ENCODE measurements at places on chromosomes 3 and 15.

DNA sequence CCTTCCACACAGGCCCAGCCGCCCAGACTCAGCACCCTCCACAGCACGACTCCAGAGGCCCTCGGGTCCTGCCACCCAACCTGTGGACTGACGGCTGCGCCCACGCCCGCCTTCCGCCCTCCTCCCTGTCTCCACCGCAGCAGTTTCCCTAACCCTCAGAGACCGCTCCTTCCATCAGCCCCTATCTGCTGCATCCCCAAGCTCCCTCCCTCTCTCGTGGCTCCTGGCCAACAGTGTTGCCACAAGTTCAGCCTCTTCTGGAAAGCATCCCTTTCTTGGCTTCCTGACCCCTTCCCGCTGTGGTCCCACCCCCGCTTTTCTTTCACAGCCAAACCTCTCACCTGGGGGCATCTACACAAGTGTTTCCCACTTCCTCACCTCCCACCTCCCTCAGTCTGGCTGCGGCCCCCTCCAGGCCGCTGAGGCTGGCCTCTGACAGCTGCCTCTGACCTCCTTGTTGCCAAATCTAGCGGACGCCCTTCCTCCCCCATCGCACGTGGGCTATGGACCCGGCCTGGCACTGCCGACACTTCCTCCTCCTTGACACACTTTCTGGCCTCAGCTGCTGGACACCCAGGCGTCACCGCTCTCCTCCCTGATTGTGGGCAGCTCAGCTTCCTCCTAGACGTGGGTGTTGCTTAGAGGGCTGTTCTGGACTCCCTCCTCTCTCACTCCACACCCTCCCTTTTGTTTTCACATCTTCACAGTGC, 168.8 kb upstream of the TLE3 start:
- no peak for DNase-seq

GRCh38 chr3:13512451-13512850, 32.3 kb downstream of the HDAC11 start:
- DNase-seq, result no peak

DNA sequence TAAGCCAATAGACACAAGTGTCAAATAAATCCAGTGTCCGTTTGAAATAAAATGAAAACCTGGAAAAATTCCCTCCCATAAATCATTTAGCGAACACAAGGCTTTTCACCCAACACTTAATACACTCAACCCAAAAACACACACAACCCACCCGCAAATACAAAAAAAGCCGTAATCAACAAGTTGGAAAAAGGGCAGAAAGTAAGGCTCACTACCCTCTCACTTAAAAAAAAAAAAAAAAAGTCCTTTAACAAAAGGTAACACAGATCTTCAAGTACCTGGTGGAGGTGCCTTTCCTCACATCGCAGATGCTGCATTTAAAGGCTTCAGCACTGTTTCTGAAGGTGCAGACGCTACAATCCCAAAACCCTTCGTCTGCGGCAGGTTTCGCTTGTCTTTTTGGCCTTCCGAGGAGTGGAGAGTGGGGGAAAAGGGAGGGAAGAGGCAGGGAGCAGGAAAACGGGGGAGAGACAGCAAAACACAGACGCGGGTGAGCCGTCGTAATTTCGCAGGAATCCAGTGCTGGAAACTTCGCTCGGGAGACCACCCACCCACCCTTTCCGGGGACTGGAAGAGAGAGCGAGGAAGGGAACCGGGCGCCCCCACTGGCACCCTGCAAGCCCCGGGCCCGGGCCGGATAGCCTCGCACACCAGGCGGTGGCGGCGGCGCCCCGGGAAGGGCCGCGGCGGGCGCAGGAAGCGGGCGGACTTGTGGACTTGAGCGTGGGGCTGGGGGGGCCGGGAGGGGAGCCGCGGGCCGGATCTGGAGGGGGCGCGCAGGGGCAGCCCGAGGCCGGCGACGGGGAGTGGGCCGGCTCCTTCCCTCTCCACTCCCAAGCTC, 401.8 kb downstream of the SHQ1 start:
- DNase-seq, result no peak

GRCh38 chr15:81491414-81492096, 117.5 kb upstream of the TMC3 start:
- no peak for DNase-seq

GRCh38 chr15:77907824-77908751, 169.4 kb downstream of the TBC1D2B start:
- DNase-seq, result no peak

DNA sequence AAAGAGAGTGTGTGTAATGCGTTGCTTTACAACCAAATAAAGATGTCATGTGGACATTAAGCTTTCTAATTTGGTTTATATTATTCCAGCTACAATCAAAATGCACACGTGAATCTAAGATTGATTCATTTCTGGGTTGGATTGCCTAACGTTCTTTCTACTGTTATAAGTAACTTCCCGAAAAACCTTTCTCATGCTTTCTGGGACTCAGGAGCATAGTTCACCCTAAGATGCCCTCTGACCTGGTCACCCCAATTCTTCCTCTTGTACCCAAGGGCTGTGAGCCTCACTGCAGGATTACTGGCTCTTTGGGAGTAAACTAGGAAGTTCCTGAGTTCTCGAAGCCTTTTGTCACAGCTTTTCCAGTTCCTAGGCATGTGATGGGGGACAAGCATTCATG, 12.7 kb upstream of the LMCD1 start:
- DNase-seq, result no peak

GRCh38 chr15:62249501-62249900, 84.4 kb upstream of the C2CD4B start:
- no peak for DNase-seq

GRCh38 chr15:57053470-57053869, 135.0 kb downstream of the TCF12 start:
- DNase-seq, result no peak

GRCh38 chr3:177425042-177425441, 227.8 kb upstream of the TBL1XR1 start:
- DNase-seq, result no peak

GRCh38 chr15:67074886-67075229, 9.5 kb downstream of the SMAD3 start:
- DNase-seq, result no peak

- no peak for DNase-seq
Observed at GRCh38 chr3:131786386-131786785, 248.4 kb downstream of the CPNE4 start.

DNA sequence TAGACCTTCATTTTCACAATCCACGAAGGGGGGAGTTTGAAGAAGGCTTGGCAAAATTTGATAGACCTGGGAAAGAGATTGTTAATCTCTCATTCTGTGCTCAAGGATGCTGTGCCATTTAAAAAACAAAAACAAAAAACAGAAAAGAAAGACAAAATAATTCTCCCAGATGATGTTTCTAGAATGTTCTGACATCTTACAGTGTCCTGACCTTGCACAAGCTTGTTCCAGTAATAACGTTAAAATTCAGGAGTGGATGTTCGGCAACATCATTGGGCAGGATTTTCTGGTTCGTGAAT, 79.9 kb downstream of the SMAD3 start:
- no peak for DNase-seq

- DNase-seq, result no peak
Observed at GRCh38 chr3:151091685-151092345, 6.4 kb downstream of the MED12L start.

DNA sequence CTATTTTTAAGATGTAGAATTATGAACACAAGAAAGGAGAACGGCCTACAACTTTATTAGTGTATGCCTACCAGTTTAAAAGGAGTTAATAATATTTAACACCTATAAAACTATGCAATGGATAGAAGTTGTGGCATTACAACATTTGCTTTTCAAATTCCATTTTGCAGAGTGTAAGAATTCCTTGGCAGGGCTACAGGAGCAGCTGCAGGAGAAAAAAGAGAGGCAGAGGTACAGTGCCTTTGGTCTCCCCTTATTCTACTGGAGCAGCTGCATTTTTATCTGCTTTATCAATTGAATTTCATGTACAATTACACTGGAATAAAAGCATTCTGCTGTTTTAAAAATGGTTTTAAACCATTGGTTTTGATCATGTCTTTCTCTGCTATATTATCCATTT, 145.7 kb upstream of the KCNH8 start:
- no peak for DNase-seq

DNA sequence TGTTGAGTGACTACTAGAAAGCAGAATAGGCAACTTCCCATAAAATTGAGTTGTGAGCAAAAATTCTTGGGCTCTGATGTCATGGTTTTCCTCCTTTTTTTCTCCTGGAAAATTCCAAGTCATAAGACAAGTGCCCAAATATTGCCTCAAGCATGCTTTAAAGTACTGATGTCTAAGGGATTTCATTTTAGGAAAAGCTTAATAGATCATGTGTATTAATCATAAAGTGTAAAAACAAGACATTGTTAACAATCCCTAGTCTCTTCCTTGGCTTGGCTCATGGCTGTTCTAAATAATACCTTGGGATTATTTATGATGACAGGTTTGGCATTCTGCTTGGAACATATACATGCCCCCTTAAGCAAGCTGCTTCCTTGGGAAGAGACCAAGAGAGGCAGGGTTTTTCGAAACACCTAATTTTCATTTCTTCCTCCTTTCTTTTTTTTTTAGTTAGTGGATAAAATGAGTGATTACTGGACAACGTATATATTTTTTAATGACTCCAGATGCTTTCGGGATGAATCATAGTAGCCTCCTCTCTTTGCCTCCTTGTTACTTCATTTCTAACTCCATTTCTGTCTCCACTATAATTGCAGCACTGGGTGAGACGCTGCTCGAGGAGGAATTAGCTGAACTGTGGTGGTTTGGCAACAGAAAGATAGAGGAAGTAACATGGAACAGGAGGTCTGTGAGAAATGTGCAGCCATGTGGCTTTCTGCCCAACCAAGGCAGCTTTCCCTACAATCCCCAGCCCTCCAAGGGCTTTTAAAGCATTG, 104.9 kb downstream of the TPRG1 start:
- DNase-seq, result no peak

- no peak for DNase-seq
Observed at GRCh38 chr3:103614719-103615118, 1179.9 kb downstream of the ZPLD1 start.

GRCh38 chr3:159565313-159565712, 423.3 kb upstream of the IL12A start:
- no peak for DNase-seq

GRCh38 chr3:53250453-53250852, 5.4 kb downstream of the TKT start:
- no peak for DNase-seq

DNA sequence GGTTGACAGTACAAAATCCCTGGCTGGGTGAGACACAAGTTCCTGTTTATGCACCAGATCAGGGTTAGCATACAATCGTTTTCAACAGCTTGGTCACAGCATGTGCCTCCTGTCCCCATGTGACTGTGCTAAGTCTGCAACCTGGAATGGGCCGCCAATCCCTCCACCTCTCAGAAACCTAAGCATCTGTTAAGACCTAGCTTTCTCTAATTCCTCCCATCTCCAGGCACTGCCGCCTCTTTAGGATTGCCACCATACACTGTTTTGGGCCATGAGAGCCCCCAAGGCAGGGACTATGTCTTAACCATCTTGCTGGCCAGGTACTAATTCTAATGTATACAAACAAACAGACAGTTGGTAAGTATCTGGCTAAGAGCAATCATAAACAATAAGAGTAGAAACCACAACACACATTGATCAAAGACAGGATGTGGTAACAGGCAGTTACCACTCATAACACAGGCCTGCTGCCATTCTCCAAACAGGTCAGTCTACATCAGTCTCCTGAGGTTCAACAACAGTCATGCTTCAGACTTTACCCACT, 25.6 kb downstream of the SEC22C start:
- no peak for DNase-seq

- DNase-seq, result no peak
Observed at GRCh38 chr15:95044745-95045417, 813.5 kb downstream of the MCTP2 start.

DNA sequence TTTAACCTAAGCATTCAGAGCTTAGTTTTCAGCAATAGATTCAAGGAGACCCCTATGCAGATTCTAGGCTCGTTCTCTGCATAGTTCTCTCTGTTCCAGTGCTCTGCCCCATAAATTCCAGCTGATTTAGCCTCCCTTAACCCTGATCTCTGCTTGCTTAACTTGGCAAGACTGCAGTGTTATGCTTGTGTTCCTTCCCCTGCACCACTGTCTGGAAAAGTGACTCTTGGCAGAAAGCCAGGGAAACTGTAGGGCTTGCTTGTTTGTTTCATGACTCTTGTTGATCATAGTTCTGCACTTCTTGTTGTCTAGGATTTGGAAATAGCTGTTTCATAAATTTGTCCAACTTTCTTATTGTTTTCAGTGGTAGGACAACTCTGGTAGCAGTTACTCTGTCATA, 40.1 kb downstream of the ANAPC13 start:
- no peak for DNase-seq

GRCh38 chr15:34786206-34786605, 9.1 kb downstream of the ACTC1 start:
- no peak for DNase-seq

DNA sequence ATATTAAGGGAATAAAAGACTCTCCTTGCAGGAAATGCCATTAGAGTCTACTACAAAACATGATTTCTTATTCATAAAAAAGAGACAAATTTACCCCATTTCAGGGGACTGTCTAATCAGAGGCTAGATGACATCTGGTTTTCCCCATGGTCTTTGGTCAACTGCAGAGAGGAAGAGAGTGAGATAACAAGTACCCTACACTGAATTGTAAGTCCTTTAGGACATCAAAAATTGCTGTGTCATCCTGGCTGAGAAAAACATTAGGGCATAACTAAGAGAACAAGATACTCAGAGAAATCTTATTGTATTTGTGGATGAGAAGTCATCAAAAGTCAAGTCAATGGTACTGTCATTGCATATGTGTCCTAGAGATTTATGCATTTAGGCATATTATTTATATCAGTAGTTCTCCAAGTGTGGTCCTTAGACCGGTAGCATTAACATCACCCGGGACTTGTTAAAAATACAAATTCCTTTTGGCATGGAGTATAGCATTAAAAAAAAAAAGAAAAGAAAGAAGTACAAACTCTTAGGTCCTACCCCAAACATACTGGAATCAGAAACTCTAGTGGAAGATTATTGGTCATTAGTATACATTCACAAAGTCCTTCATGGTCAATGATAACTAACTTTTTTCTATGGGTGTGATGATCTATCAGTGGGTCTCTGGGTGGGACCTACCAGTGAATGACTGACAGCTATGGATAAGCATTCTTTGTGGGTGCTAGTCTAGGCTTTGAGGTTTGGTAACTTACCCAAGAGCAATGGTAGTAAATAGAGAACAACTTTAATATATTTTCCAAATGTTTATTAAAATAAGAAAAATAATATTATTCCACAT, 29.0 kb upstream of the TBC1D5 start:
- no peak for DNase-seq

GRCh38 chr15:61116825-61117224, 112.3 kb downstream of the RORA start:
- DNase-seq, result peak; percentile 82
